ENCODE measurements at places on chromosomes 1 and 21. TPM values are rescaled to one million over a fixed set of nuclear protein-coding genes. Genes with fewer than 3 reads are reported as not detected.

Gene PTPRF
- 24.4 TPM for total RNA-seq

Gene CA6
- not detected for total RNA-seq

Gene C1QC
- not detected for total RNA-seq

Gene GOLT1A
- total RNA-seq, result not detected

Gene CFAP107
- total RNA-seq, result under 0.01 TPM

Gene KRTAP12-2
- total RNA-seq, result not detected

Gene SNX7
- total RNA-seq, result 46.5 TPM

Gene ELAPOR1
- 0.33 TPM for total RNA-seq

Gene C1orf141
- not detected for total RNA-seq

Gene KCNJ15
- 1.7 TPM for total RNA-seq

Gene NES
- 110 TPM for total RNA-seq

Gene LCE1A
- total RNA-seq, result not detected
